HuH-7 (cell line): ENCODE measurements at places on chromosomes 2 and 18.

GRCh38 chr2:163604941-163605555 is 130.8 kb downstream of the FIGN start:
- DNase-seq: no peak

DNA sequence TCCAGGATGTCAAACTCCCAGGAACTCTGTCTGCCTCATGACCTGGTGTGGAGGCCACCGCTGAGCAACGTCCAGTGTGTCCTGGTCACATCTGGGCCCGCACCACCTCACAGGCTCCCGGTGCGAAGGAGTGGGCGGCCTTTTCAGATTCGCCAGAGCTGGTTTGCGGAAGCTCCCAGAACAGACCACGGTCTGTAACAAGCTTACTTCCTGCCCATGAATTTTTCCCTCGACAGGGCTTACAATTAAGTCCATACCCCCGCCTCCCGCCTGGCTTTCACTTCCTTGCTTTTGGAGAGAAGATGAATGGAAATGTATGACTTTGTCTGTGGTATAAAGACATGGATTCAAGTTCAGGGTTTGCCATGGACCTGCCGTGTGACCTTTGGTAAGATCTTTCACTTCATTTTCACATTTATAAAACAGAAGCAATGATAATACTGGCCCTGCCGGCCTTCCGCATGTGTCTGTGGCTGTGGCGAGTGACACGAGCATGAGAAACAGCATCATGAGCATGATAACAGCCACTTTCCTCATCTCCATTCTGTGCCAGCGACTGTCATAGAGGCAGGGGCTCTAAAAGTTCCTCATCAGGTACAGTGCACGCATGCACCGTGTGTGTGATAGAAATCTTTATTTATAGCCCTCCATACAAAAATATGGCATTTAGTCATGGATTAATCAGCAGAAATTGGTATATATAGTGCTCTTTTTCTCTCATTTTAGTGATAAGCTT is 31.0 kb upstream of the KCNF1 start:
- DNase-seq: no peak

DNA sequence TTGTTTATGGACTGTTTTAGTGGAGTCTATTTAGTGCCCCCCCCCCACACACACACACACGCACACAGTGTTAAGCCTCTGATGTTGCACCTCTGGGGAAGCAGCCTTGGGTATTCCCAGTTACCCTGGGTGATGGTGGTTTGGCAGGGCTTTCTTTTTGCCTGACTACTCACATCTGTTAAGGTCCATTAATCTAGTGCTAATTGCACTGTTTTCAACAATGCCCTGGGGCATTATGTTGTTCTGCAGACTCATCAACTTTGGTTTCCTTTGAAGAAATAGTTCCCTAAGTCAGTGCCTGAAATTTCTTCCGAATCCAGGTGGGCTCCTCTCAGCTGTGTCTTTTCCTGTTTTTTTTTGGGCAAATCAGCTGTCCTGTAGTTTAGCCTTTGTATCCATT is 34.7 kb downstream of the SPOPL start:
- DNase-seq: no peak

DNA sequence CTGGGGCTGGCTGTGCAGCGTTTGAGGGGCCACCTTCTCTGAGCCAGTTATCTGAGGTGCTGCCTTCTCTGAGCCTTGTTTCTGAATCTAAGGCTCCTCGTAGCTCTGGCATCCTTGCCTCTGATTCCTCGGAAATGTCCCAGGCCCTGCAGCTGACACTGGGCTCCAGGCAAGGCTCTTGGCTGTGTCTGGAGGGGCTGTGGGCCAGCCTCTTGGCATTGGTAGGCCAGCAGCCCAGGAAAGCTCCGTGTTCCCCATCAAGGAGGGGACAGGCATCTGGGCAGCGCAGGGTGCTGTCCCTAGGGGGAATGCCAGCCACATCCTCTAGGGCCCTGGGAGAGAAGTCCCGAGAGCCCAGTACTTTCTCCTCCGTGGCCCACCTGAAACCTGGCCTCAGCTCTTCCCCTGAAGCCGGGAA is 40.7 kb upstream of the TAF1B start:
- no peak for DNase-seq

GRCh38 chr18:7307030-7307429 is 76.1 kb downstream of the LRRC30 start:
- DNase-seq: no peak

GRCh38 chr2:127670055-127670956 is 5.0 kb downstream of the LIMS2 start:
- DNase-seq: no peak

DNA sequence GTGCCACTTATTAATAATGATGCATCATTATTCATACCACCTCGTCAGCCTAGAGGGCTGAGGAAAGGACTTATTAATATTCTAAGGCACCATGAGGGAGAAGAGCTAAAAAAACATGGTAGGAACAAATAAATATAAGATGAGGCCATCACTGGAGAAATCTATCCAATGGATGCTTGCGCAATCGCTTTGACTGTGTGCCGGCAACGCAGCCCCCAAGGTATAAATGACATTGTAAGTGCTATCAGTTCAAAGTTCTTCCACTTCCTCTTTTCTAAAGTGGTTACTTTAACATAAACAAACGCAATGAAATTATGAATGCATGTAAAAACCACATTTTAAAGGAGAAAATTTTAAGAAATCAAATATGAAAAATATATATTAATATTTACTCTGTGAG is 164.6 kb downstream of the EIPR1 start:
- DNase-seq: no peak

DNA sequence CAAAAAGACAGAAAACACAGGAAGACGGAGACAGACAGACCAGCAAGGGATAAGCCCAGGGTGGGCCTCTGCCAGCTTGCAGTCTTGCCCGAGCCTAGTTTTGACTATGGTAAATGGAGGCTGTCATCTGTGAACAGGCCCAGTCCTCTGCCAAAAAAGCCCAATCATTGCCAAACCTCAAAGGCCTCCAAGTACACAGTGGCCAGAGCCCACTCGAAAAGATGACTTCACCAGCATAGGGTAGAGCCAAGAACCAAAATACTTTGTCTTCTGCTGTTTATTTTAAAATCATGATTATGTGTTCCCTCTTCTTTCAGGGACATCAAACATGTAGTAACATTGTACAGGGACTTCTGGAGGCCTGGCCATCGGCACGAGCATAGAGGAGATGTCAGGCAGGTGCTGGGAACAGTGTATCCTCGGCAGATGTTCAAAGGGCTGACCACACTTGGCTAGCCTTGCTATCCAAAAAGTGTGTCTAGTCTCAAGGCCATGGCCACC is 66.0 kb downstream of the TTC32 start:
- no peak for DNase-seq

DNA sequence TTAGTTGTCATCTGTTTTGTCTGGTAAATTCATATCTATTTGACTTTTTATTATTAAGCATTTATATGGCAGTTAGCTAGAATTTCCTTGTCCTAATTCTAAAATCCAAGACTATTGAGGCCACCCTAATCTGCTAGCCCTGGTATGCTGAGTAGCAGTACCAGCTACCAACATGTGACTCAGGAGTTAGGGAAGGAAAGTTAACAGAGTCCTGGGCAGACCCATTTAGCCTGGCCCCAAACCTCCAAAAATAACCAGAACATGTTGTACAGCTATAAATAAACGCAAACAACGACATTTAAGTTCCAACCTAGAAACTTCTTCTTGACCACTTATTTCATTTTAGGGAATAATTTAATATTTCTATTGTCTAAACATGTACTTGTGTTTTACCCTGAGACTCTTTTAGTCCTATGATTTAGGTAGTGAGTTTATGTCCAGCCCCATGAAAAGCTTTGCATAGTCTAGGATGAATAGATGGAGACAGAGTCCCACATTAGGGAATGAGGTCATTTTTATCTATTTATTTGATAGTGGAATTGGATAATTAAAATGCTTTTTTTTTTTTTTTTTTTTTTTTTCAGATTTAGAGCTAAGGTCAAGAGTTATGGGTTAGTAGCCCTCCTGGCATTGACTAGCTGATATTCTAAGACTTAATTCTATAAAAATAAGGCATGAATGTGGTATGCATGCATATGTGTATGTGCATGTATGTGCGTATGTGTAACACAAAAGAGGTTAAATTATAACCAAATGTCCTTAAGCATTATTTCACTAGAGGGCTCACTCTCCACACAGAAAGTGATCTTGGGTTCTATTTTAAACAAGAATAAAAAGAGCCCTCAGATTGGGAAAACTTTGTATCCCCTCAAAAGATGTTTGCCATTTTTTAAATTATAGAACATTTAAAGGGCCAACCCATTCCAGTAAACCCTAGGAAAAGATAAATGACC is 160.1 kb upstream of the MAPRE2 start:
- DNase-seq: peak; percentile 13

- no peak for DNase-seq
Observed at GRCh38 chr2:144390424-144391020, 129.4 kb downstream of the ZEB2 start.

DNA sequence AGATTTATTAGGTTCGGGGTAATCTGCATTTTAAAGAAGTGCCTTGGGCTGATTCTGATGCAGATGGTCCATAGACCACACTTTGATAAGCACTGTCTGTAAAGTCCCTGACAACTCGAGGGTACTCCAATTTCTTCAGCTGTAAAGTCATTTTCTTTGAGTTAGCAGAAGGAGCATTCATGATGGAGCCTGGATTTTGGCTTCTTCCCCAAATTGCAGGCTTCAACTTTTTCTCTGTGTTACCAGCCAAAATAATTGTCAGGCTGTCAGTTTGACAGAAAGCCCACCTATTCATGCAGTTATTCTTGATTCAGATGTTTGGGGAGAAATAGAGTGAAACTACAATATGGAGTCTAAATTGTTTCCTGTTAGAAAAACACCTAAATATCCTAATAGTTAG is 66.0 kb downstream of the RPL37A start:
- DNase-seq: no peak

- DNase-seq: no peak
Observed at GRCh38 chr2:95315801-95316411, 18.8 kb downstream of the KCNIP3 start.

DNA sequence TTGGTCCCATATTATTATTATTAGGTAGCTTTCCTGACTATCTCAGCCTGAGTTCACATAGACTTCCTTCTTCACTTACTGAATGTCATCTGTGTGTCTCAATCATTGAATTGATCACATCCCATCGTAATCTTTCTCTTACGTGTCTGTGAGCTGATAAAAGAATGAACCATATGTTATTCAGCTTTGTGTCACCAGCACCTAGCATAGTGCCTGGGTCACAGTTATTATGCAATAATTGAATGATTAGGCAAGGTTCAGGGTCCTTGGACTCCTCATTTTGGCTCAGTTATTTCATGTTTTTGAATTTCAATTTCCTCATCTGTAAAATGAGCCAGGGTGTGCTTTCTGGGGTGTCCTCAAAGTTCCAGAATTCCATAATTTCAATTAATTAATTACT is 107.2 kb downstream of the ZEB2 start:
- DNase-seq: no peak

- DNase-seq: no peak
Observed at GRCh38 chr18:3330622-3331021, 68.7 kb downstream of the MYL12B start.

GRCh38 chr18:51519571-51519970 is 322.1 kb upstream of the MEX3C start:
- no peak for DNase-seq

GRCh38 chr18:11529081-11529480 is 80.3 kb upstream of the SLC35G4 start:
- DNase-seq: no peak

DNA sequence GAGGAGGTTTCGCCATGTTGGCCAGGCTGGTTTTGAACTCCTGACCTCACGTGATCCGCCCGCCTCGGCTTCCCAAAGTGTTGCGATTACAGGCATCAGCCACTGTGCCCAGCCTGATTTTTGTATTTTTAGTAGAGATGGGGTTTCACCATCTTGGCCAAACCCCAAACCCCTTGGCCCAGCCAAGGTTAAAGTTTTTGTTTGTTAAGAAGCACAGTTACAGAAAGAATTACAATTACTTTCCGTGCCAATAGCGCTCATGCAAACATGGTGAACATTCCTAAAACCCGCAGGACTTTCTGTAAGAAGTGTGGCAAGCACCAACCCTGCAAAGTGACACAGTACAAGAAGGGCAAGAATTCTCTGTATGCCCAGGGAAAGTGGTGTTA is 26.1 kb downstream of the ITSN2 start:
- DNase-seq: no peak

DNA sequence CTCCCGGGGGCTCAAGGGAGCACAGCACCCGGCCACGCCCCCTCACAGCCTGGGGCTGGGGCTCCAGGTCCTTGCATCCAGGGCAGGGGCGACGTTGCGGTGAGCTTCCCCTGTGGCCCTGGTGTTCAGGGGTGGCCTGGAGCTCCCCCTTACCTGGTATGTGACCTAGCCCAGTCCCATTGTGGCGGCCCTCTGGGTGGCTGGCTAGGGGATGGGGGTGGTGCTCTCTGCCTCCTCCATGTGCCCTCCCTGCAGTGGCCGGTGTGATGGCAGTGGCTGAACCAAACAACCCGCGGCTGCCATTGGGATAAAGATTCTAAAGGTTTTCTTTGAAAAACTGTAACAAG is 288.3 kb downstream of the RDH14 start:
- no peak for DNase-seq

- DNase-seq: no peak
Observed at GRCh38 chr2:32926708-32927084, 20.1 kb upstream of the LTBP1 start.

DNA sequence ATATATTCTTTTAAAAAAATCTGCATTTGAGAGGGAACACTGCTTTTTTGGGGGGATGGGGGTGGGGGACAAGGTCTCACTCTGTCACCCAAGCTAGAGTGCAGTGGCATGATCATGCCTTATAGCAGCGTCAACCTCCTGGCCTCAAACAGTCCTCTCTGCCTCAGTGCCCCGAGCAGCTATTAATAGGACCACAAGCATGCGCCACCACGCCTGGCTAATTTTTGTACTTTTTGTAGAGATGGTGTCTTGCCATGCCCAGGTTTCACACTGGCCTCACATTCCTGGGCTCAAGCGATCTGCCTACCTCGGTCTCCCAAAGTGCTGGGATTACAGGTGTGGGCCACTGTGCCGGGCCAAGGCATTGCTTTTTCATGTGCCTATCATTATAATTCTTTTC is 154.2 kb downstream of the ATAD2B start:
- no peak for DNase-seq

DNA sequence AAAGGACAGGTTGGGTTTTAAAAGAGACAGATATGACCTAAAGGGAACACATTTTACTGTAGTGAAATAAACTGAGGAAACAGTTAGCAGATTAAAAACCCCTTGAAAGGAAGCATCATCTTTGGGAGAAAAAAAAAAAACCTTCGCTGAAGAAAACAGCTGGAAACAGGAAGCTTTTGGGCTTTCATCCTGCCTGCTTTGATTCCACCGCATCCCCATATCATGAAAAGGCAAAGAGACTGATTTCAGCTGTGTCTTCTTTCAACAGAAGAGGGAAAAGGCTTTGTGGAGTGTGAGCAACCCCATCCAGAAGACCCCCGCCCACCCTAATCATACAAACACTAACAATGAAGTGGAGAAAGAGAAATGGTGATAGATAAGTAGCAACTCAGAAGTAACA is 86.4 kb downstream of the TCF4 start:
- DNase-seq: no peak

- DNase-seq: no peak
Observed at GRCh38 chr2:78538322-78538721, 487.2 kb upstream of the REG3G start.

- no peak for DNase-seq
Observed at GRCh38 chr2:138763971-138764370, 16.2 kb downstream of the NXPH2 start.

- DNase-seq: no peak
Observed at GRCh38 chr18:2312440-2312839, 258.9 kb downstream of the METTL4 start.

GRCh38 chr2:51918113-51918512 is 886.2 kb upstream of the NRXN1 start:
- DNase-seq: no peak
